ENCODE measurements at places on chromosomes 1 and 21.

GRCh38 chr21:44751186-44751798, 39.9 kb upstream of the TSPEAR start:
- DNase-seq: no peak

DNA sequence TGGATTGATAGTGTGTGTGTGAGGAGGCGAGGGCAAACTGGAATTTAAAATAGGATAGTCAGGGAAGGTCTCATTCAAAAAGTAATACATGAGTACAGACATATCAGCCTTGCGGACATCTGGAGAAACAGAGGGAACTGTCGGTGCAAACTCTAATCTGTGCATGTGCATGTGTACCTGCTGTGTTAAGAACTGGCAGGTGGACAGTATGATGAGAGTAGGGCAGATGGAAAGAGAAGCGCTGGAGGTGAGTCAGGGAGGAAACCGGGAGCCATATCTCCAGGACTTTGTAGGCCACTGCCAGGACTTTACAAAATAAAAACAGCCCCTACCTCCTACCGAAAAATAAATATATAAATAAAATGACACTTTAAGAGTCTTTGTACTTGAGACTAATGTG, 31.3 kb upstream of the MYBPHL start:
- no peak for DNase-seq

DNA sequence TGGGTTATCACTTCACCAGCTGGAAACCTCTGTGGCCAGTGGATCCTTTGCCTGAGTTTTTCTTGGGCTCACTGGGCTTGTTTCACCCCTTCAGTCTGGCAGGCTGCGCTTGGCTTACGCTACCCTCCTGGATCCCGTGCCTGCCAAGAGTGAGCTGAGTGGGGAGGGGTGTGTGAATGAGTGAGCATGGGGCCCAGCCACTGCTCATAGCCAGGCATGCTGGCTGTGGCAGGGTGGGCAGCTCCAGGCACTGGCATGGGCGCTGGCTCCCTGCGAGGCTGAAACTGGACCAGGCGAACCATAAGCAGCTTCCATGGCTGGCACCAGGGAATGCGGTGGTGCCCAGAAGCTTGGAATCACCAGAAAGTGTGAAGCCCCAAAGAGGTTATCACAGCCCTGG, 19.8 kb upstream of the GBP3 start:
- DNase-seq: no peak

DNA sequence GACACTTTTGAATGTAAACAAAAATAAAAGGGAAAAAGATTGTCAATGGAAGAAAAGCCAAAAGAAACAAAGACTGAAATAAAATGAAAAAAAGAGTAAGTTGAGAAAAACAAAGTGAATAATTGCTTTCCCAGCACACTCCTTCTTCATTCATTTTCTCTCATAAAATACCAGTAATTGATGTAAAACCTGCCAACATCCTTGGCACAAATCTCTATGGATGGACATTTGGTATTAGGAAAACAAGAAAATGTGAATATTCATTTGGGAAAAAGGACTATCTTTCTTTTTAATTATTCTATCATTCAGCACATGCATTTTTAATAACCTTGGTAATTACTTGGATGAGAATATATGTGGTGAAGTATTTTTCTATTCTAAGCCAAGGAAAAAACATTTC, 204.4 kb upstream of the TNR start:
- DNase-seq: no peak

DNA sequence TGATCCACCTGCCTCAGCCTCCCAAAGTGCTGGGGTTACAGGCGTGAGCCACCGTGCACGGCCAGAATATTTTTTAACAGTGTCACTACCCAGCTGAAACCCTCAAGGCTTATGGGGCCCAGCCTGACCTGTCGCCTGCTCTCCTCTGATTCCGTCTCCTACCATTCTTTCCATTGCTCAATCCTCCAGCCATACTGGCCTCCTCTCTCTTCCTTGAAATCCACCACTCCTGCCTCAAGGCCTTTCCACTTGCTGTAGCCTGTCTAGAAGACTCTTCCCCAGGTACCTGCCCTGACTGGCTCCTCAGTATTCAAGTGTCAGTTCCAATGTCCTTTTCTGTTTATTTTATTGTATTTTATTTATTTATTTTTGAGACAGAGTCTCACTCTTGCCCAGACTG, 53.9 kb downstream of the YARS1 start:
- no peak for DNase-seq

GRCh38 chr1:114353262-114353661, 157.7 kb downstream of the TRIM33 start:
- DNase-seq: no peak

GRCh38 chr1:67831850-67832513, 1.3 kb downstream of the GNG12 start:
- no peak for DNase-seq

DNA sequence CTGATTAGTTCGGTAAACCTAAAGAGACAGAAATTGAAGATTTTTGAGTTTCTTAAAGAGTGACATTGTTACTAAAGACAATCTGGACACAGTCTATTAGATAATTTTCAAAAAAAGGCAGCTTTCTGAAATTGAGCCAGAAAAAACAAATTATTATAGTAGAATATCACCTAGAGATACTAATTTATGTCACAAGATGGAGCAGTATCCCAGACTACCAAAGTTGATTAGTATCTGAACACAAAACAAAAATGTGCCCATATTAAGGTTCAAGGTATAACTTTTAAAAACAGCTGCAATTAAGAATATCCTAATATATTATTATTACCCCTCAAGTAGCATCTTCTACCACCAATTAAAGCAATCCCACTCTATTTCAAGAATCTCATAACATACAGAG, 40.5 kb upstream of the SYT2 start:
- DNase-seq: no peak

DNA sequence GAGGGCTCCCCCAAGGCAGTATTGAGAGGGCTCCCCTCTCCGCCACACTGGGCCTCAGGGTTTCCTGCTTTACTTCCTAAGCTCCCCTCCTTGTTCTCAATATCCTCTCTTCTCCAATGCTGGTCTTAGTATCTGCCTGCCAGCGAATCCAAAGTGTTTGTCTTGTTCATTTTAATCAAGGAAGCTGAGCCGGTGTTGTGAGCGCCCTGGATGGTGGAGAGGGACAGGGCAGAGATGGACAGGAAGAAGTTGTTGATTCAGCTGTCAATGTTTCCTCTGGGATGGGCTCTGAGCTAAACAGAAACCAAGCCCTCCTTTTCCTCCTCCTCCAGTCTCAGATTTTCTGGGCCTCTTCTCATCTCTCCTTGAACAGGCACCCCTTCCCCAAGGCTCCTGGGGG, 5.4 kb downstream of the OLFML3 start:
- DNase-seq: no peak

- no peak for DNase-seq
Observed at GRCh38 chr1:195618287-195618686, 990.0 kb downstream of the KCNT2 start.

GRCh38 chr1:59137968-59138367, 158.9 kb upstream of the FGGY start:
- DNase-seq: no peak

- no peak for DNase-seq
Observed at GRCh38 chr1:11729498-11730428, 6.2 kb upstream of the AGTRAP start.

DNA sequence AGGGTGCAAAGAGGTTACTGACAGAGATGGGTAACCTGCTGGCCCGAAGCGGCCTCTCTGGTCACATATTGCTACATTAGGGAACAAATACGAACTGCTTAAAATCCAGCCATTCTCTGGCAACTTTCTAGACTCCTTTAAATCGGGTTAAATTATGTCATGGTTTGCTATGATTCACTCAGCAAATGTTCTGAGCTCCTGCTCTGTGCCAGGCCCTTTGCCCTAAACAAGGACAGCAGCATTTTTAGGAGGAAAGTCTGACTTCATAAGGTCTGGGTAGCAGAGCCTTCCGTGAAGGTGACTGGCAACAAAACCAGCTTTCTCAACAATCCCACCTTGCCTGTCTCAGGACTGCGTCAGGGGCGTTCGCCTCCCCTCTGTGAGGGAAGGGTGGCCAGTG, 15.4 kb downstream of the ZP4 start:
- DNase-seq: no peak

- peak; percentile 6 for DNase-seq
Observed at GRCh38 chr21:23887725-23888306, 1719.5 kb downstream of the MRPL39 start.

GRCh38 chr21:39149882-39150281, 33.4 kb downstream of the PSMG1 start:
- no peak for DNase-seq

- DNase-seq: no peak
Observed at GRCh38 chr21:36127250-36127904, 7.5 kb upstream of the CBR3 start.

- no peak for DNase-seq
Observed at GRCh38 chr1:233368106-233368788, 40.7 kb downstream of the MAP3K21 start.

DNA sequence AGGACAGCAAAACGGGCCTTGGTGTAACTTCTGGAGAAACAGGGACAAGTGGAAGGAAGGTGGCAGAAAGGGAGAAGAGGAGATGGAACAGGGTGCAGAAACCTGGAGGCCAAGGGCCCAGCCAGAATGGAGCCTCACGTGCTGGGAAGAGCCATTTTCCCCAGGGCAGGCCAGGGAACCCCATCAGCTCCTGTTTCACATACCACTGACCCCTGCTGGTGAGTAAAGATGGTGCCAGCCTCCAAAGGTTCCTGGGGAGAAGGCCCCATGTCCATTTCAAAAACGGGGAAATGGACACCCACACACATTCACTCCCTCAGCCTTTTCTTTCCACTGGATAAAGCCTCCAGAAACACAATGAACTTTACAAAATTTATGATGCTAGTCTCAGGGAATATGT, 57.6 kb upstream of the JUN start:
- DNase-seq: peak; percentile 9

GRCh38 chr1:240287722-240288121, 196.0 kb downstream of the FMN2 start:
- no peak for DNase-seq

GRCh38 chr1:1419363-1419812, 1.7 kb downstream of the ANKRD65 start:
- DNase-seq: no peak

GRCh38 chr21:44294391-44295162, 5.3 kb upstream of the PFKL start:
- no peak for DNase-seq

DNA sequence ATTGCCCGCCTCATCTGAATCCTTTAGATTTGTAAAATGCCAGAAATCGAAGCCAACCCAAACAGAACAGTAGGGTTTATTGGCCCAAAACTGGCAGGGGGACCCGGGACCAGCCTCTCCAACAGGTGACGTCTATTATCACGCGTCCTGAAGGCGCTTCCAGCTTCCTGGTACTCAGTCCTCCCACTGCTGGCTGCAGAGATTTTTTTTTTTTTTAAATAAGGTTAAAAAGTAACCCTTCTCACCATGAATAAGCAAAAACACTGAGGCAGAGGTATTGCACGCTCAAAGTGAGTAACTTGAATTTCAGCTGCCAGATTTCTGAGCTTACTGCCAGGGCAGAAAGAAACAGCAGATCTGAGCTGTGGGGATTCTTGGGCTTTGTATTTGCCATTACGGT, 54.4 kb upstream of the GCLM start:
- no peak for DNase-seq

Data from hematopoietic multipotent progenitor cell treated with erythropoietin and hydrocortisone succinate and interleukin-3 and kit ligand, for 17 days (in vitro differentiated cells).